ENCODE measurements at places on chromosomes 16 and 17. TPM values are rescaled to one million over a fixed set of nuclear protein-coding genes. Genes with fewer than 3 reads are reported as not detected.

GRCh38 chr17:31096106-31096436 lies 1.3 kb downstream of the NF1 start:
- peak; percentile 31 for ATAC-seq

DNA sequence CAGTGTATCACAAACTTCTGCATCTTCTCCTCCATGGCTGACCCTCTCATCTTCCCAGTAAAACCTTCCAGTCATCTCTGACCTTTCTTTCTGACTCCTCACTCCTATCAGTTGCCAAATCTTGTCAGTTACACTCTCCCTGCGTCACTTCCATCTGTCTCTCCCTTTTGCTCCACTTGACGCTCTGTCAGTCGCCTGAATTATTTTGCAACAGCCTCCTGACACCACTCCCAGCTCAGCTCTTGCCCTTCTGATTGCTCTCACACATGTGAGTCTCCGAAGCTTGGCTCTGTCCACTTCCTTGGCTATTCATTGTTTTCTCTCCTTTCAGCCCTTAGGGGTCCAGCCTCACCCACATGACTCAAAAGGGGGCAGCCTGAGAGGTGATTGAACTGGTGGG lies 27.7 kb downstream of the DHRS7C start:
- peak; percentile 37 for ATAC-seq

GRCh38 chr16:13995194-13995593 lies 75.2 kb downstream of the ERCC4 start:
- ATAC-seq, result no peak

DNA sequence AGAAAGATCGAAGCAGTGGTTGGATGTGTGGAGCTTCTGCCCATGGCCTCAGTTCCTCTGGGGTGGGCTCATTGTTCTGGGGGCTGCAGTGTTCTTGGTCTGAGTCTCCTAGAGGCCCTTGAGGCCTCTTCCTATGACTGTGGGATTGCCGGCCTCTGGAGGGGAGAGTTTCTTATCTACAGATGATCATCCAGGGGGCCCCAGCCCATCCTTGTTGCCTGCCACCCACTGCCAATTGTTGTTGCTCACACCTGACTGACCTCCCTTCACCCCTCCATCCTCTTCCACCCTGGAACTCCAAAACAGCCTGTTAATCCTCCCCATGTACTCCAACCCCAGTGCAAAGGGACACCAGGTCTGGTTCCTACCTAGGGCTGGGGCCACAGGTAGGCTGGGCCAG lies 5.9 kb downstream of the B3GNT9 start:
- ATAC-seq, result no peak

GRCh38 chr16:75282466-75283281 lies 31.2 kb upstream of the BCAR1 start:
- ATAC-seq, result no peak

- ATAC-seq, result peak; percentile 30
These were observed 140.1 kb downstream of the CLEC16A start for GRCh38 chr16:11084484-11084875.

DNA sequence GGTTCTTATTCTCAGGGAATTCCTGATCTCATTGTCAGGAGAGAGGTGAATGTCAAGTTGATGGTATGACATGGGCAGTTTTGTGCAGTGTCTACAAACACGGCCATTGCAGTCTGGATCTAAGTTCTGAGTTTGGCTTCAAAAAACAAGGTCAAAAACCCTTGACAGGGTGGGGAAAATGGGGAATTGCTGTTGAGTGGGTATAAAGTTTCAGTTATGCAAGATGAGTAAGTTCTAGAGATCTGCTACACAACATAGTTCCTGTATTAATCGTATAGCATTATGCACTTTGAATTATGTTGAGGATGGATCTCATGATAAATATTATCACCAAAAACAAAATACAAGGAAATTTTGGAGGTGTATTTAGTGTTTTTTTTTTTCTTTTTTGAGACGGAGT lies 36.6 kb upstream of the CARMIL2 start:
- ATAC-seq, result peak; percentile 79

DNA sequence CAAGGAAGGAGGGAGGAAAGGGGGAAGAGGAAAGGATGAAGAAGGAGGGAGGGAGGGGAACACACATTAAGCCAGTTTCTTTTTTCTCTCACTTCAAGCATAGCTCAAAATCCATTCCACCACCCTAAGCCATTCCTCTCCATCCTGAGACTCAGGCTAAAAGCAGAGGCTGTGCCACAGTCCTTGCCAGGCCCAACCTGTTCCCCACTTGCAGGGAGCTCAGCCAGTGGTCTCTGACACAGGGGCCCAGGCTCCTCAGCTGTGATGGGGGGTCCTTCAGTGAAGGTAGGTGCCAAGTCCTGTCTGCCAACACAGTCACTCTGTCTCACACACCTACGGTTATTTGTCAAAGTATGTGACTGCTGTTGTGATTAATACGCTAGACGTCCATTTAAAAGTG lies 44.6 kb downstream of the SDK2 start:
- ATAC-seq, result no peak

GRCh38 chr17:65278050-65278819 lies 141.1 kb downstream of the RGS9 start:
- no peak for ATAC-seq

- ATAC-seq, result peak; percentile 77
These were observed 8.1 kb upstream of the CPNE2 start for GRCh38 chr16:57084257-57084770.

DNA sequence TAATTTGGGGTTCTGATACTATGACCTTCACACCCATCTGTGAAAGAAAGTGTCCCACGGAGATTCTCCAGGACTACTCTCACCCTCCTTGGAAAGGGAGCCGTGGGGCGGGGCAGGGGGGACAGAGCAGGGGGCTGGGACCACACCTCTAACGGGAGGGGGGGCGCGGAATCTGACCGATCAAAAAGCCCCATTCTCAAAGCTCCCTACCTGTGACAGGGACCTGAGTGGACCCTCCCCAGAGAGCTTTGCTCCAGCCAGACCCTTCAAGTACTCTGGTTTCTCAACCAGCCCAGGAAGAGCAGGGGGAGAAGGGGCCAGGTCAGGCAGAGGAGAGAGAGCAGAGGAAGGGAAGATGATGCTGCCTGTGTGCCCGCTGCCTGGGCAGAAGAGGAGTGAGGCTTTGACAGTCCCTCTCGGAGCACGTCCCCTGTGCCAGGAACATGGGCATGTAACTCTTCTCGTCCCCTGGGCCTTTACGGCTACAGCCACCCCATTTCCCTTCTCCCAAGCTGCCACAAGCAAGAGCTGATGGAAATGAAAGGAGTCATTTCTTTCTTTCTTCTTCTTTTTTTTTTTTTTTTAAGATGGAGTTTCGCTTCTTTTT lies 682 bp downstream of the XAF1 start:
- ATAC-seq, result peak; percentile 47

- ATAC-seq, result no peak
These were observed 45.3 kb downstream of the DDX19A start for GRCh38 chr16:70391881-70392481.

- ATAC-seq, result no peak
These were observed 66.7 kb downstream of the MMD start for GRCh38 chr17:55354941-55355340.

GRCh38 chr16:62760398-62760797 lies 724.2 kb upstream of the CDH8 start:
- ATAC-seq, result no peak

The CDT1 gene
- total RNA-seq, result 141 TPM

The EFCAB5 gene
- 1.1 TPM for total RNA-seq
